ENCODE measurements at places on chromosomes 2 and 18. TPM values are rescaled to one million over a fixed set of nuclear protein-coding genes. Genes with fewer than 3 reads are reported as not detected.

- DNase-seq, result no peak
Observed at GRCh38 chr18:35786365-35787042, 186.0 kb upstream of the RMP24 start.

GRCh38 chr2:106205488-106205887 lies 11.4 kb upstream of the UXS1 start:
- no peak for DNase-seq

GRCh38 chr2:186771395-186771794 lies 77.5 kb downstream of the FAM171B start:
- no peak for DNase-seq

GRCh38 chr2:65450393-65450792 lies 18.0 kb upstream of the SPRED2 start:
- DNase-seq, result no peak

- DNase-seq, result peak; percentile 76
Observed at GRCh38 chr2:44136252-44136651, 32.4 kb upstream of the PPM1B start.

- no peak for DNase-seq
Observed at GRCh38 chr18:14769381-14769780, 21.4 kb downstream of the ANKRD30B start.

GRCh38 chr2:188677142-188677541 lies 297.0 kb upstream of the COL3A1 start:
- no peak for DNase-seq

- DNase-seq, result peak; percentile 59
Observed at GRCh38 chr2:9211496-9211895, 4.9 kb downstream of the ASAP2 start.

DNA sequence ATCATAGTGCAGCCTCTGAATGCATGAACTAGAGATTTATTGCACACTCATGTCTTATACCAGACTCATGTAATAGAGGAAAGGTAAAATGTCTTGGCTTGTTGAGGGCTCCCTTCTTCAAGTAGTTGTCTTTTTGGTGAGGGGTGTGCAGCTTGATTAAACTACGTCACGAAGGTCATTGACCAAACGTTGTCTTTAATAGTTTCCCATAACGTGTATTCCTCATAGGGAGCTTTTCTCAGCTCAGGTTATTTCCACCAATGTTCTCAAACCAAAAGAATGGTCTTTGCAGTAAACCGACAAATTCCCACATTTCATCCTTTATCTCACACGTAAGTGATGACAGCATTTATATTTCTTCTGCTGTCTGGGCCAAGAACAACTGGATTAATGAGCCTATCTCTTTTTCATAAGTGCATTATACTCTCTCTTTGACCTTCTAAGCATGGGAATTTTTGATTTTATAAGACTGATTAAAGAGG lies 547.7 kb upstream of the ZEB2 start:
- peak; percentile 5 for DNase-seq

DNA sequence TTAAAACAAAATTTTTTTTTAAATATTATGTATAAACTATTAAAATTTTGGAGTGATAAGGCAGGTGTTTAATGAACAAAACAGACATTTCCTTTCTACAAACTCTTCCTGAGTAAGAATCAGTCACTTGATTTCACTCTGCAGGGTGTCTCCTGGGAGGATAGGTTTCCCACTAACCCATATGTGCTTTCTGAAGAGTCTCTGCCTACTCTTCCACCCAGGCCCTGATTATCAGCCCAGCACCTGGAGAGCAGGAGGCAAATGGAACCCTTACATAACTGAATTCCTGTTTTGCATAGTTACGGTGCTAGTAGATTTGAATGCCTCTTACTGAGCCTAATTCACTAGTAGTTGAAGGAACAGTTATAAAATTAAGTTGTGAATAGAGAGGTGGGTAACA lies 1718.6 kb downstream of the SUCLG1 start:
- DNase-seq, result no peak

DNA sequence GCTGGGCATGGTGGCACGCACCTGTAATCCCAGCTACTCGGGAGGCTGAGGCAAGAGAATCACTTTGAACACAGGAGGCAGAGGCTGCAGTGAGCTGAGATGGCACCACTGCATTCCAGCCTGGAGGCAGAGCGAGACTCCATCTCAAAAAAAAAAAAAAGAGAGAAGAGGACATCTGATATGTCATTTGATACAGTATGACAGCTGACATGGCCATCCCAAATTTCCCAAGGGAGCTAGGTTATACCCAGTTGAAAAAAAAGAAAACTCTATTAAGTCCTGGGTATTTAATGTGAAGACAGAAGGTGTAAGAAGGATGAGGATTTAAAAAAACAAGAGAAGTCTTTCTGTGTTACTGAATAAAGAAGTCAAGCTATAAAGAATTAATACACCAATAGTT lies 23.3 kb downstream of the CLASP1 start:
- no peak for DNase-seq

GRCh38 chr2:121130301-121130850 lies 154.6 kb downstream of the TFCP2L1 start:
- no peak for DNase-seq

- peak; percentile 62 for DNase-seq
Observed at GRCh38 chr2:63000801-63001200, 49.8 kb upstream of the OTX1 start.

DNA sequence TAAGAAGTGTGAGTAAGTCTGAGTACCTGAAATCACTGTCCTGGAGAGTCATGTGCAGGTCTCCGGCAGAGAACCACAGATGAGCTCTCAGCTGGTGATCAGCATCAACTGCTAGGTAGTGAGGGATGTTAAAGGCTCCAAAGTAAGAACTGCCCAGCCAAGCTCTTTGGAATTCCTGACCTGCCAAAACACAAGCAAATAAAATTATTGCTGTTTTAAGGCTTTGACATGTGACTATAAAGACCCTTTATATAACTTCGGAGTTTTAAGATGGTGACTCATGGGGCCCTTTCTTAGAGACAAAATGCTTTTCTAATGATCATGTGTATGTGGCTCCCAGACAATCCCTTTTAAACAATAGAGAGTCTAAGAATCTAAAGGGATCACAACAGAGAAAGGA lies 855.7 kb downstream of the TRIB2 start:
- DNase-seq, result no peak

- no peak for DNase-seq
Observed at GRCh38 chr2:27136751-27137150, 2.3 kb upstream of the PREB start.

- no peak for DNase-seq
Observed at GRCh38 chr18:48640566-48641270, 101.9 kb downstream of the CTIF start.

- DNase-seq, result no peak
Observed at GRCh38 chr2:129673234-129673633, 306.2 kb upstream of the RAB6C start.

DNA sequence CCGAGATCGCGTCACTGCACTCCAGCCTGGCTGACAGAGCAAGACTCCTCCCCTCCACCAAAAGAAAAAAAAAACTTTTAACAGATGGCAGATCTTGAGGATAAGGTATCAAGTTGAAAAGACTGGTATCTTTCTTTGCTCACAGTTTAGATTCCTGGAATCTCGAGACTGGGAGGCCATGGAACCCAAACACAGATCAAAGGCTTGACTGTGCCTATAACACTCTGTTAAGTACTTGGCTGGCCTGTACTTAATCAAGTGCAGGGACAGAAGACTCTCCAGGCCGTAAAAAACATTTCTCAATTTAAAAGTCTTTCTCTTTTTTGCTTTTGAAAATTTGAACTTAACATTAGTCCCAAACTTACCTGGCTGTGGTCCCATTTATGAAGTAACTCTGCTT lies 107.1 kb upstream of the ZNF516 start:
- no peak for DNase-seq

DNA sequence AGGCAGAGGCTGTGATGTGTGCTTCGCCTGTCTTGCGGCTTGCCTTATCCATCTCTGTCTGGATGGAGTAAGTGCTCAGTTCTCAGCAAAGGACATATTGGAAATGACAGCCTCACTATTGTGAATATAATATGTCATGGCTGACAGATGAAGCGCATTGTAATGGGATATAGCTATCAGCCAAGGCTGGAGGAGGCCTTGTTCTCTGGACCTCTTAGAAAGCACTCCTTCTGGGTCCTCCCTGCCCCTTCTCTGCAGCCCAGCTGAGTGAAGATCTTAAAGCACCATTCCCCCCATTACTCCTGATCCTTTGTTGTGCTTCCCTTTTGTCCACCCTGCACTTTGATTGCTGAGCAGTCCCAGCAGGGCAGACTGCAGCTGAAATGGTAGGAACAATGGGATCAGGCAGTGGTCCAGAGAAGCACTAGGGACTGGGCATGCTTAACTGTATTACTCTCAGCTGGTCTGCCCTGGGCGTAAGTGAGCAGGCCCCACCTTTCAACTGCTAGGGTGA lies 265.3 kb downstream of the SETBP1 start:
- no peak for DNase-seq

- DNase-seq, result no peak
Observed at GRCh38 chr2:99473518-99474083, 16.2 kb downstream of the REV1 start.

DNA sequence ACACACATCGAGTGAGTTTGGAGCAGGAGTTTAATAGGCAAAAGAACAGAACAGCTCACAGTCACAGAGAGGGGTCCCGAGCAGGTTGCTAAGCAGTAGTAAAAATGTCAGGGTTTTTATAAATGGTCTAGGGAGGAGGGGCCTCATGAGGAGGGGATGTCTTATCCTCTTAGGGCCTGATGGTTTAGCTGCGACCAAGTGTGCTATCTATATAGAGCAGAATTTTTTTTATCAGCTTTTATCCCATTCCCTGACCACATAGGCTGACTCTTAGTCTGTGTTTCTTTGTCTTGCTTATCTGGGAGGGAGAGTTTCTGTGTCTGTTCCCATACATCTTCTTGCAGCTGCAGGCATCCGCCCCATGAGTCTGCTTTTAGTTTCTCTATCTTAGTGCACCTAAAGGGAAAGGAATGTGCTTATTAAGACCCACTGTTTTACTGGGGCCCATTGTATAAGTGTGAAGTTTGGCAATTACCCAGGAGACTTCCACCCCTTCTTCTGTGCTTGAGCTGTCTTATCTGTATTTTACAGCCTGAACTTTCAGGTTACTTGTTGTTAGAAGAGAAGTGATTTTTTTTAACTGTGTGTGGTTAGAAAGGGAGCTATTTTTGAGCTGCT lies 30.4 kb upstream of the GMCL1 start:
- peak; percentile 93 for DNase-seq

DNA sequence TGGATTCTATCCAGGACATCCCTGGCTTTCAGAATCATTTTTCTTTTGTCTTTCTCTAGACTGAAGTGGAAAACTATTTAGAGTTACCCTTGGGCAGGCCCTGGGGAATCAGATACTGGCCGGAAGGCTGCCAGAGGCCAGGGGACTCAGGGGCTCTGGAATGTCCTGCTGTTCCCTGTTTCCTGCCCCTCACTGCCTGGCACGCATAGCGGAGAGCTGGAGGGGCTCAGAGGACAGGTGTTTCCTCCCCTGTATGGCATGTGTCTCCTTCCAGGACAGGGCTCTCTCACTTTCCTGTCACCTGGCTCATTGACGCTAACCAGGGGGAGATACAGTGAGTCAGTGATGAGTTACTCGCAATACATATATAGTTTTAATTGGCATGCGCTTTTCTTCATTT lies 38.8 kb downstream of the DYSF start:
- no peak for DNase-seq

The ZNF532 gene
- total RNA-seq, result 42.6 TPM

The MDH1 gene
- total RNA-seq, result 129 TPM

The TBR1 gene
- not detected for total RNA-seq

The SMPD4 gene
- total RNA-seq, result 17.6 TPM

The BCL11A gene
- 0.09 TPM for total RNA-seq

All from fibroblast of the aortic adventitia (primary cell).